Muscle of arm (tissue), 14 donors: ENCODE measurements at places on chromosomes 1 and 21. TPM values are rescaled to one million over a fixed set of nuclear protein-coding genes. Genes with fewer than 3 reads are reported as not detected.

DNA sequence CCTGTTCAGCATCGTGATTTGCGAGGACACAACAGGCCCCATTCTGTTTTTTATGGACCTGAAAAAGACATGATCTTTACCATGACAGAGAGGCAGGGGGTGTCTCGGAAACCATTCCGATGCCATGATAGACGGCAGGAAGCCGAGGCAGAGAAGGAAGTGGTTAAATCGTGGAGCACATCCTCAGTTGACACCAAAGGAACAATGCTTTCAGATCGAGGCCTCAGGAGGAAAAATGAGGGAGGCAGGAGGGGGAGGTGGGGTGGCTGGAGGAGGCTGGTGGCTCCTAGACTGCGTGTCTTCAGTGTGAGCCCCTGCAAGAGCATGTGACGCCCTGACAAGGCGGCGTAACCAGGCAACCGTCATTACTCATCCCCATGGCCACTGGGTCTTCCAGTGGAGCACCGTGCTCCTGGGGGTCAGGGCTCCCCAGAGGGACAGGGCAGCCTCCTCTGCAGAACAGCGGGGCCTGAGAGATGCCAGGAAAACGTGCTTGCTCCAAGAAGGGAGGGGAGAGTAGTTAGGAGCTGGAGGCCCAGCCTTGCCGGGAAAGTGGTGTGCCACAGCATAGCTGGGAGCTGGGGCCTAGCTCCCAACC, 172.8 kb upstream of the TMEM51 start:
- DNase-seq: no peak

The UBL4B gene
- not detected for polyA plus RNA-seq

DNA sequence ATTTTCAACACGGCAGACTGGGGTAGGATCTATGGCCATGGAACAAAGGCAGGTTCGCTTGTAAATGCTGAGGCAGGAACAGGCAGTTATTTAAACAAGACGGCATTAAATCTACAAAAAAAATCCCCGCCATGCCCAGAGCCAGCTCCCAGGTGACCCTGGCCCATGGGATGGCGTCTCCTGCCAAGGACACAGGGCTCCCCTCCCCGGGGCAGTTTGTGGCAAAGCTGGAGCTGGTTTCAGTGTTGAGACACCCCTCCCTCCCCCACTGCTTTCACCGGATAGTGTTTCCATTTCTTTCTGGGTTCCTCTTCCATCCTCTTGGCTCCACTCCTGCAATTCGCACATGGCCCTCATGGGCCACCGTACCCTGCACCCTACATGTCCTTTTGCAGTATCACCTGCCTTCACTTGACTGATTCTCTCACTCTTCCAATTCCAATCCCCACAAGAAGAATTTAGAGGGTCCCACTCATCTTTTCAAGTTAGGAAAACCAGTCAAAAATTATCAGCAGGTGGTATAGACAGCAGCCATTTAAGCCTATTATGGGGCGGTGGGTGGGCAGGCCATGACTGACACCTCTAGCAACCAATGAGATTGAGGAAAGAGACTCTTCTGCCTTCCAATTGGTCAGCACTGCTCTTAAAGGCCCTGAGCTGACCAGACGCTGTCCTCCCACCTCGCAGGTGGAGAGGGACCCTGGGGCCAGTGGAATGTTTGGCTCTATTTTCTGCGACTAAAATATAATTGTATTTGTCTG, 52.0 kb downstream of the OLIG1 start:
- no peak for DNase-seq

The PCSK9 gene
- 3.6 TPM for polyA plus RNA-seq

- DNase-seq: no peak
Measured at GRCh38 chr1:236808005-236808404, 12.9 kb downstream of the MTR start.
